ENCODE measurements at places on chromosomes 3 and 15. TPM values are rescaled to one million over a fixed set of nuclear protein-coding genes. Genes with fewer than 3 reads are reported as not detected.

Gene CHRM5
- not detected for total RNA-seq

Gene DNAH12
- total RNA-seq, result 0.52 TPM

Gene PYGO1
- 1.3 TPM for total RNA-seq

Gene CADPS
- total RNA-seq, result 22.1 TPM

GRCh38 chr15:34584330-34584668 is 848 bp upstream of the GOLGA8B start:
- no peak for DNase-seq

DNA sequence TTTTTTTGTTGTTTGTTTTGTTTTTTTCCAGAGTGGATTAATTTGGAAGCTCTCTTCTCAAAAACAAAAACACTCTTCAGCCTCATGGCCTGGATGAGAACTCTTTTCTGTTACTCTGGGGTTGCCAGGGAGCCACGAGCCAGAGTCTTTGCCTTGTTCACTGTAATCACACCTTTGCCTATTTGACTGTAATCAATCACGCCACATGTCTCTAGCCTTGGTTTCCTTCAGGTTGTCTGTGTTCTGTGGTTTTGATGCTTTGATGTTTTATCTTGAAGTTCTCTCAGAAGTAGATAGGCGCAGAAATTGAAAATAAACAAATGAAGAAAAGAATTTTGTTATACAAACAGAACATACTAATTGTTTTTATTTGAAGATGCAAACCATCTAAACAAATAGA is 62.3 kb upstream of the IGF1R start:
- no peak for DNase-seq

- no peak for DNase-seq
These were observed 54.0 kb upstream of the EIF1B start for GRCh38 chr3:40255532-40255931.

- no peak for DNase-seq
These were observed 110.4 kb downstream of the LRRC28 start for GRCh38 chr15:99361545-99362185.

DNA sequence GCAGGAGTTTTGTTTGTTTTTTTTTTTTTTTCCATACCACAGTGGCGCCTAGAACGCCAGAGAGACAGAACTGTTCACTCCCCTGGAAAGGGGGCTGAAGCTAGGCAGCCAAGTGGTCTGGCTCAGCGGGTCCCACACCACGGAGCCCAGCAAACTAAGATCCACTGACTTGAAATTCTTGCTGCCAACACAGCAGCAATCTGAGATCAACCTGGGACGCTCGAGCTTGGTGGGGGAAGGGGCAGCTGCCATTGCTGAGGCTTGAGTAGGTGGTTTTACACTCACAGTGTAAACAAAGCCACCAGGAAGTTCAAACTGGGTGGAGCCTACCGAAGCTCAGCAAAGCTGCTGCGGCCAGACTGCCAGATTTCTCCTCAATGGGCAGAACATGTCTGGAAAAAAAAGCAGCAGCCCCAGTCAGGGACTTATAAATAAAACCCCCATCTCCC is 29.8 kb downstream of the SPICE1 start:
- DNase-seq, result no peak

- DNase-seq, result no peak
These were observed 97.6 kb upstream of the STRIT1 start for GRCh38 chr3:155391104-155391503.

- DNase-seq, result no peak
These were observed 14.6 kb upstream of the TMEM40 start for GRCh38 chr3:12773710-12774086.

DNA sequence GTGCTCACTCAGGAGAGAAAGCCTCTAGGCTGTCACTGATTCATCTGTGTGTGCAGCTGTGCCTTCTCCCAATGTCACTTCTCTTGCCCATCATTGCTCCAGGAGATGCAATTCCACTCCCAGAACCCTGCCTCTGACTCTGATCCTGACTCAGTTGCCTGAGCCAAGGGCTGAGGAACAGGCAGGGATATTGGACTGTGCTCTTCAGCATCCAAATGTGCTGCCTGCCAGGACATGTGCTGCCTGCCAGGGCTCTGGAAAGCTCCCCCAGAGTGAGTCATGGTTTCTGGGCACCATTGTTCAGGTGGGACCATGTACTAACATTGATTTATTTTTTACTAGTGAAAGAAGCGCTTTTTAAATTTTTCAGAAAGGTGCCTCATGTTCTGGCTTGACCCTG is 71.0 kb downstream of the TRIM42 start:
- DNase-seq, result no peak

DNA sequence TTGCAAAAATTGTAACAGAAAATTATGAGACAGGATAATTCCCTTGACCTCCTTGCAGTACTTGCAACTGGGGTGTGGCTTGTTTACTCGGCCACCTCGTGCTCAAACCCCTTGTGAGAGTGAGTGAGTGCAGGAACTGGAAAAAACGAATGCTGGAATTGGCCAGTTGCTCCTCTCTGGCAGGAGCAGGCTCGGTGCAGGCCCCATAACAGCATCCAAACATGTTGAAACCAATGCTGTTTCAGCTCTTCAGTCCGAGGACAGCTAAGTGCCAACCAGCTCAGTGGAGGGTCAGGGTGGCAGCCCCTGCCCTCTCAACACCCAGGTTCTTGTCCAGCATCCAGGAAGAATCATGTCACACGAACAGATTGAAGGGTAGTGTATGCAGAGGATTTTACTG is 36.9 kb downstream of the METTL6 start:
- DNase-seq, result no peak

GRCh38 chr3:20185331-20185678 is 701 bp downstream of the SGO1 start:
- DNase-seq, result no peak

- no peak for DNase-seq
These were observed 106.1 kb downstream of the ROBO2 start for GRCh38 chr3:77146004-77146403.

DNA sequence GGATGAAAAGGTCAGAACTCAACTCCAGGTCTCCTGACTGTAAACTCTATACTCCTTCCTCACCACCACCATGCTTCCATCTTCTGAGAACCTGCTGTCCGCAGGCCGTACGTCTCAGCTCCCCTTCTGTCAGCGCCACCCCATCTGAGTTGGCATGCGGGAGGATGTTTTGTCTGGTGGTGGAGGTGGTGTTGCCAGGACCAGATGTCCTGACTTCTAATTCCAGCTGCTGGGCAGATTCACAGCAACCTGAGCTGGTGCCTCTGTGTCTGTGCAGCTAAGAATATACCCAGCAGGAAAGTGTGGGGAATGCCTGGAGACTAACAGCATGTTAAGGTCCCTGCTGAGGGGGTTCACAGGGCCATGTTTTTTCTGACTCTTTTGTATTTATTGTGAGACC is 23.2 kb downstream of the PLA1A start:
- no peak for DNase-seq

GRCh38 chr3:45261333-45262110 is 35.4 kb upstream of the TMEM158 start:
- no peak for DNase-seq
